ENCODE measurements at places on chromosomes 1 and 21. TPM values are rescaled to one million over a fixed set of nuclear protein-coding genes. Genes with fewer than 3 reads are reported as not detected.

GRCh38 chr1:18883636-18884418 lies 18.5 kb downstream of the ALDH4A1 start:
- peak; percentile 89 for DNase-seq

The CHD5 gene
- total RNA-seq, result 0.53 TPM

DNA sequence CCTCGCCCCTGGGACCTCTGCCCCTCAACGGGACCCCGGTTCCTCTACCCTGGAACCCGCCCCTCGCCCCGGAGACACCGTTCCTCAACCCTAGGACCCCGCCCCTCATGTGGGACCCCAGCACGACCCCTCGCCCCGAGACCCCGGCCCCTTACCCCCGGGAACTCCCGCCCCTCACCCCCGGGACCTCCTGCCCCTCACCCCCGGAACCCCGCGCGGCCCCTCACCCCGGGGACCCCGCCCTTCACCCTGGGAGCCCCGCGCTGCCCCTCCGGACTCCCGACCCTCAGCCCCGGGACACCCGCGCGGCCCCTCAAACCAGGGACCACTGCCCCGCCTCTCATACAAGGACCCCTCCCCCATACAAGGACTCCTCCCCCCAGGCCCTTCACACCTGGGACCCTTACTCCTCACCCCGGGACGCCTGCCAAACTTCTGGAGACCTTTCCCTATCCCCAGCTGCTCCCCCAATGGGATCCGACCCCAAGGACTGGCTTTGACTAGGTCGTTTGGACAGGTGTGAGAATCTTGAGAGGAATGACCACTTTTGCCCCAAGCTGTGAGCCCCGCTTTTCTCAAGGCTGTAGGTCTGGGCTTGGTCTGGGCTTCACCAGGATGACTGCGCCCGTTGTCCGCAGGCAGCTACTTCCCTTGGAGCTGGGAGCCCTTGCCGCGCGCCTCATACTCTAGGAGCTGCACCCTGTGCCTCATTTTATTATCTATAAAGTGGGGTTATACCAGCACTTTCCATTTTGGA lies 843 bp downstream of the DIP2A start:
- DNase-seq, result peak; percentile 58

GRCh38 chr1:19436716-19437476 lies 48.4 kb downstream of the CAPZB start:
- peak; percentile 74 for DNase-seq

The WNT3A gene
- total RNA-seq, result not detected

The LCE2A gene
- not detected for total RNA-seq

GRCh38 chr1:152917794-152918193 lies 9.4 kb downstream of the IVL start:
- DNase-seq, result no peak

- DNase-seq, result no peak
Observed at GRCh38 chr21:37757606-37758376, 158.5 kb downstream of the KCNJ6 start.

The PLCH2 gene
- total RNA-seq, result 0.08 TPM

The KIF14 gene
- 0.21 TPM for total RNA-seq

DNA sequence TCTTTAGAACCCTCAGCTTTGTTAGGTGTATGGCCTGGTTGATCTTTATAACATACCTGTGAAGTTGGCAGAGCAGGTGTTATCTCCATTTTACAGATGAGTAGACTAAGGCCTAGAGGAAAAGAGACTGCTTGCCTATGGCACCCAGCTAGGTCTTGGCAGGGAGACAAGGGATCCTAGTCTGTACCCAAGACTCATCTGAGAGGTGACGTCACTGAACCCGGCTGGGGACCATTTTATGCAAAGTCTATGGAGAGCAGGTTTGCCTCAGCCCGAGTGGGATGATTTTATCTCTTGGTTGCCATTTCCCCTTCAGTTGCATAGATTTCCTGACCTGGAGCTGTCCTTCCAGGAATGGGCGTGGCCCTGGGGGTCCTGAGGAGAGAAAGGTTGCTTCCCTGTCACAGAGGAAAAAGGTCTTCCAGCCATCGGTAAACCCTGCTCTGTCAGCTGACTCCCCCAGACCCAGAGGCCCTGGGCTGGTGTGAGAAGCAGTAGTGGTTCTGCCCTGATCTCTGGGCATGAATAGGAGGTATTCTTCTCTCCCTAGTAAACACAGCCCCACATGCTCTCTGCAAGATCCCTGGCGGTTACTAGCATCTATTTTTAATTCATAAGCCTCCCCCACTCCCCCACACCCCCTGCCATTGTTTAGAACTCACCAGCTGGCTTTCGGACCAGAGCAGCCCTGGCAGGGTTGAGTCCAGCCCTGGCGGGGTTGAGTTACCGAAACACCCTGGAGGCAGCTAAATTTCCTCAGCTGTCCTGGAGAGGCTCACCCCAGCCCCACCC lies 19.6 kb downstream of the TMCC2 start:
- DNase-seq, result peak; percentile 72

GRCh38 chr1:182395906-182396305 lies 4.3 kb upstream of the GLUL start:
- no peak for DNase-seq

The SPTA1 gene
- total RNA-seq, result not detected

The NUAK2 gene
- 1.6 TPM for total RNA-seq

- DNase-seq, result no peak
Observed at GRCh38 chr1:117416546-117417125, 49.4 kb downstream of the MAN1A2 start.

DNA sequence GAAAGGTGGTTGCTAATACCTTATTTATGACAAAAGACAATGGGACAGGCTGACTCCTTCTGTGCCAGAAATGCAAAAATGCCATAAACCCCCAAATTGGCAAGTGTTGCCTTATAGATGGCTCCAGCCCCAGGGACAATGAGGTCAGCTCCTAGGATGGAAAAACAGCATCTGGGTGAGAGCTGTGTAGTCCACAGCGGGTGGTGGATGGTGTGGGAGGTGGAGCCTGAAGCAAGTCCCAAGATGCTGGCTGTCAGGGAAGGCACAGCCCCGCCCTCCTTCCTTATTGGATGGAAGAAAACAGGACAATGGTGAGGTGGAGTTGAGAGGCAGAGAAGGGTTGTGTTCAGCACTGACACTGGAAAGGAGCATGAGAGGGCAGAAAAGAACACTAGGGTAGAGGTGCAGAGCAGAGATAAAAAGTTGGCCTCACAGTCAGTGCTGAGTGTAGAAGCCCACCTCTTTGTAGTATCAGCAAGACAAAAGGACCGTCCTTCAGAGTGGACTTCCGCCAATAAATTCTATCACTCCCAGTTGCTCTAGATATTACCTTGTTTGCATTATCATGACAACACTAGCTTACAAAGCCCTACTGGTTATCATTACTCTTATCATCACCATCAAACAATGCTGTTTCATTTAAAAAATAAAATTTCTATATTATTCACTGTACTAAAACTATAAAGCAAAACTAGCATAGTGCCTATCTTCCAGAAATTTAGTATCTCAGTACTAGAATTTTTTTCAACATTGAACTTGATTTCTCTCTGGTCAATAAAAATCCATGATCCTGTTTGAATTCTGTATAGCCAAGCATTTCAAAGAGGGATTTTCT lies 3.7 kb upstream of the SDE2 start:
- peak; percentile 86 for DNase-seq

The CYYR1 gene
- 10.7 TPM for total RNA-seq

- no peak for DNase-seq
Observed at GRCh38 chr1:155010211-155010918, 7.8 kb downstream of the ZBTB7B start.

- DNase-seq, result no peak
Observed at GRCh38 chr1:58769809-58770320, 14.0 kb downstream of the JUN start.

DNA sequence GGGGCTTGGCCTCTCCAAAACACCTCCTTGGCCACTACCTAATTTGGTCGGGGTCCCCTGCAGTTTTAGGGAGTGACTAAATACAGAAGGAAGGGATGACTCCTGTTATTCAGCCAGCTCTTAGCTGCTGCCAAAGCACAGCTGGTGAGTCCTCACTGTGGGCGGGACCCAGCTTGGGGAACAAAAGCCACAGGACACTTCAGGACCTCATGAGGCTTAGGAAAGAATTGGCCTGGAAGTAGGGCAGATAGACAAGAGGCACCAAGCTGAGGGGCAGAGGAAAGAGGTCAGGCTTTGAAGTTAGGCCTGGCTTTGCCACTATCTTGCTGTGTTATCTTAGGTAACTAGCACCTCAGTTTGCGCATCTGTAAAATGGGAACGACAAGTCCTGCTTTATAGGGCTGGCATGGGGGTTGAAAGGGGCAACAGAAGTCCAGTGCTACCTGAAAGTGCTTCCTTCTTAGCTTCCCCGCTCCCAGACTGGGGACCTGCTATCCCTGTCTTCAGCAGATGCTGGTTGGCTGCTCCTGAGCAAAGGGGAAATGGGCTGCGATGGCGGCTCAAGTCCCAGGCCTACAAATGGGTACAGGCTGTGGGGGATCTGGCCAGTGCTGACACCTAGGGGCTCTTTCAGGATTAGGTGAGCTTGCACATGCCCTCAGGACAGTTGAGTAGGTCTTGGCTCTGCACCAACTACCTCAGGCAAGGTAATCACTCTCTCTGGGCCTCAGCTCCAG lies 15.7 kb downstream of the IFI6 start:
- peak; percentile 84 for DNase-seq

DNA sequence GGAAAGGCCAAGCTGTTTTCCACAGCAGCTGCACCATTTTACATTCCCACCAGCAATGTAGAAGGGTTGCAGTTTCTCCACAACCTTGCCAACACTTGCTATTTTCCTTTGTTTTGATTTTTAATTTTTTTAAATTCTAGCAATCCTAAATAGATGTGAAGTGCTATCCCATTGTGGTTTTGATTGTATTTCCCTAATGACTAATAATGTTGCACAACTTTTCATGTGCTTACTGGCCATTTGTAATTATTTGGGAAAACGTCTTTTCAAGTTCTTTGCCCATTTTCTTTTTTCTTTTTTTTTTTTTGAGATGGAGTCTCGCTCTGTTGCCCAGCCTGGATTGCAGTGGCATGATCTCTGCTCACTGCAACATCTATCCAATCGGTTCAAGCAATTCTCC lies 53.9 kb downstream of the VCAM1 start:
- no peak for DNase-seq

- no peak for DNase-seq
Observed at GRCh38 chr1:162635418-162635817, 3.2 kb downstream of the DDR2 start.

- no peak for DNase-seq
Observed at GRCh38 chr21:42330380-42331371, 15.5 kb upstream of the TFF3 start.

- DNase-seq, result no peak
Observed at GRCh38 chr1:89125913-89126580, at the start of gene GBP2. Gene GBP2, minus strand, starts transcription at chr1:89126114. Its CDS starts 4,148 bp downstream, at chr1:89121966.

Measured in right cardiac atrium (tissue), 5 donors.